Fibroblast of pulmonary artery (primary cell): ENCODE measurements at places on chromosomes 11 and 22.
A peak's percentile ranks its signal among the peaks of the same experiment; 100 is the strongest.

DNA sequence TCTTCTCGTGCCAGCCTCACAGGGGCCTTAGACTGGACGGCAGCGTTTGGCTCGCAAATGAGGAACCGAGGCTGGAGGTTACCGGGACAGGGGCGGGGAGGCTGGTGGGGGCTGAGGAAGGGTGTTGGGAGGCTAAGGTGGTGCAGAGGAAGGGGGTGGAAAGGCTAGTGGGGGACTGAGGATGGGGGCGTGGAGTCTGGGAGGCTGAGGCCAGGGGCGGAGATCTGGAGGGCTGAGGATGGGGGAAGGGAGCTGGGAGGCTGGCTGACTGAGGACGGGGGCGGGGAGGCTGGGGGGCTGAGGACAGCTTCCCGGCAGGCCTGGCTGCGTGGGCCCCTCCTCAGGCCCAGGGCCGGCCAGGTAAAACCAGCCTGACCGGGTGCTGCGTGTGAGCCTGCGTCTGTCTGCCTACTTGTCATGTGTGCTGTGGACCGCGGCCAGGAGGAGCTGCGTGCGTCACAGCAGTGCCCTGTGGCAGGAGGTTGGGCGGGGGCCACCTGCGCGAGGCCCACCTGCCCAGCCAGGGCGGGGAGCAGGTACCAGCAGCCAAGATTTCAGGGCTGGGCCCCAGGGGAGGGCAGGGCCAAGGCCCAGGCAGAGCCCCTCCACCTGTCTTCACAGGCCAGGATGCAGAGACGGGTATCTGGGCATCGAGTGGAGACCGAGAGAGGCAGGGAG lies 9.4 kb upstream of the PIM3 start:
- DNase-seq: no peak

DNA sequence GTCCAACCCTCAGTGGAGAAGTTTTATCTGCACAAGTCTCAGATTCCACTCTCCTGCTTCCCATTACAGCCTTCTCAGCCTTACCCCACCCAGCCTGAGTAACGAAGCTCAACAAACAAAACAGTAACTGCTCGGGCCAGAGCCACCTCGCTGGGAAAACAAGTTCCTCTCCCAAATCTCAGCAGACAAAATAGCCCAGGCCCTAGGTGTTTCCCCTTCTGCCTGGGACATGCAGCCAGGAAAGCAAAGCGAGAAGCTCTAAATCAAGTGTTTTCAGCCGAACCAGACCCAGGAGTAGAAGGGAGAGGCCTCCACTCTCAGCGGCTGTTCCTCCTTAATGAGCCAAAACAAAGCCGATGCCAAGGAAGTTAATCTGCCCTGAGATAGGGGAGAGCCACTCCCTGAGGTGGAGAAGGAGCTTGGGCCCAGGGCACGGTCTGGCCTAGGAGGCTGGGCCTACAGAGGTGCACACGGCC lies 44.0 kb downstream of the LIF start:
- peak; percentile 61 for DNase-seq

DNA sequence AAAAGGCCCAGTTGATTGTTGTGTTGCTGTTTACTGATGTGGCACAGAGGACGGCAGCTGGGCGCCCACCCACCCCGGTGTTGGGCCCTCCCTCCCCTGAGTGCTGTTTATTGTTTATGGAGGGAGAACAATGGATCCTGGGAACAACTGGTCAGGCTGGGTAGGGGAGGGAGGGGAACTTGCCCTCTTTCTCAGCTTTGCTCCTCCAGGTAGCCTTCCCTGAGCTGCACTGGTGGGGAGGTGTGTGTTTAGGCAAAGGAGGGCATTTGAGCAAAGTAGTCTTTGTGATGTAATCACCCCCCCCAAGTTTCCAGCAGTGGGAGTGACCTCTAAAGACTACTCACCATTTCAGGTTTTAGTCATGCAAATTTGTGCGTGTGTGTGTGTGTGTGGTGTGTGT lies 1035.3 kb downstream of the NTM start:
- DNase-seq: no peak

DNA sequence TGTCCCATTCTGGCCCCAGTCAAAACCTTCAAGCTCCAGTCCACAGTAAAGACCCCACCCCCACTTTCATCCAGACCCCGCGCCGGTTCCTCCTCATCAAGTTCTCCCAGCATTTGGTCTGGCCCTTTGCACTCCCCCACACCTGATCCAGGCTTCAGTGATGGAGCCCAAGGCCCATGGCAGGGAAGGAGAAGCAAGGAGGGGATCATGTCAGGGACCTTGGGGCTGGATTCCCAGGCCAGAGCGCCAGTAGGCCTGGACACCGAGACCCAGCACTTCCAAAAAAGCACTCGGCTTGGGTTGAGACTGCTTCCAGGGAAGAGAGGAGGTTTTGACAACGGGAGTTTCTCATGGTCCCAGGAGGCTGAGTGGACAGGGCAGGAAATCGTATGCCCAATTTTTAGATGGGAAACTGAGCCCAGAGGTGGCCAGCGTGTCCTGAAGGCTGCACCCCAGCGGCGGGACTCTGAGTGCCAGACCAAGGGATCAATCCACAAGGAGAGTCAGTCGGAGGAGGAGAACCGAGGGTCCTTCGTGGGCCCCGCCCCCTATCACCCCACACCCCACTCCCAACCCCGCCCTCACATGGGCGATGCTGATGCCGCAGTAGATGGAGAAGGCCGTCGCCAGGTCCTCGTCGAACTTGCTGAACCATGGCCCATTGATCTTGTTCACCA lies 90.5 kb downstream of the PDE2A start:
- no peak for DNase-seq

GRCh38 chr11:44622190-44622650 lies 56.8 kb downstream of the CD82 start:
- no peak for DNase-seq

DNA sequence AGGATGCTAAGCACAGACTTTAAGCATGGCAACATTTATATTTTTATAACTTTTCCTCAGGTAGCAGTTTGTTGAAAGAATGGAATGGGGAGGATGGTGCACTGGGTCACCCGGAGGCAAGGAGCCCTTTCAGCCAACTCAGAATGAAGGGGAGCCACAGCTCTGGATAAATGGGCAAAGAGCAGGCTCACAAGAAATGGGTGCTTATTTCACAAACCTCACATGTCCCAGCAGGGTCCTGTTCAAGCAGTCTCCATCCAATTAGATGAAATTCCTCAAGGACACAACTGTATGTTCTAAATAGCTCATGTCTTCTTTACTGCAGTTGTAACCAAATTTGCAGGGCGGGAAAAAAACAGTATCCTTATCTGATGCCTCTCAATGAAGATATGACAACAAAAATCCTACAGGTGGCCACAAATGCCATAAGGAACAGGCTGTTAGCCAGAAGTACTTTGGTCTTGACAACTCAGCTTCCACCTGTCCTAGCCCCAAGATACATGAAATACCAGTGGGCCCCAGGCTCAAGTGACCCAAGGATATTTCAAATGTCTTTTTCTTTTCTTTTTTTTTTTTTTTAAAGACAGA lies 48.2 kb downstream of the MAPK1 start:
- no peak for DNase-seq

- DNase-seq: no peak
Measured at GRCh38 chr22:32204040-32204855, 625 bp downstream of the RFPL2 start.

GRCh38 chr11:114799476-114799875 lies 121.1 kb downstream of the NXPE2 start:
- DNase-seq: no peak

- DNase-seq: no peak
Measured at GRCh38 chr11:16356761-16357393, 531 bp upstream of the SOX6 start.

DNA sequence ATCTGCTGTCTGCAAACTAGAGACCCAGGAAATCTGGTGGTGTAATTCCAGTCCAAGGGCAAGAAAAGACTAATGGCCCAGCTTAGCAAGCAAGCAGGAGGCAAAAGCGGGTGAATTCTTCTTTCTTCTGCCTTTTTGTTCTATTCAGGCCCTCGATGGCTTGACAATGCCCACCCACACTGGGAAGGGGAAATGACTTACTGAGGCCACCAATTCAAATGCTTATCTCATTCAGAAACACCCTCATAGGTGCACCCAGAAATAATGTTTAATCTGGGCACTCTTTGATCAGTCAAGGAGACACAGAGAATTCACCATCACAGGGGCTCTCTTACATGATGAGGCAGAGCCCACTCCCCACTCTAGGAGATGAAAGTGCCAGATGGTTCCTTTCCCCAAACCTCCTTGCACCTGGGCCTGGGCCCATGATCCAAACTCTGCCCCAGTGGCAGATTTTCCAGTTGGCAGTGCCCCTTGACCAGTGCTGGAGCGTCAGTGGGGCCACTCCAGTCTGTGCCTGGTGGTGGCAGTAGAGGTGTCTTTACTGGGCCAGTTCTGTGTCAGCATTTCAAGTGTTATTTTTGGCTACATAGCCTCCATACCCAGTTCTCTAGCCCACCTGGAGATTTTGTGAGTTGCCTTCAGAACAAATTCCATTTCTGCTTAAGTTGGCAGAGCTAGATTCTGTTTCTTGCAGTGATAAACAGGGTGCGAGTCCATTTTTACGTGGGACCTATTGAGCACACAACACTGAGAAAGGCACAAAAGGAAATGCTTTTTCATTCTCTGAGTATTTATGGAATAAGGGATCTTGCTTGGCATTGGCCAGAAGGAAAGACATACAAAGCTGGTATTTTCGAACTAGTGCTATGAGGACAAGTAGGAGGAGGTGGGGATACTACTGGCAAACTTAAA lies 7.5 kb downstream of the ELMOD1 start:
- DNase-seq: peak; percentile 14

- peak; percentile 6 for DNase-seq
Measured at GRCh38 chr11:99934008-99934407, 753.1 kb upstream of the ARHGAP42 start.

GRCh38 chr11:61258546-61258945 lies 17.6 kb downstream of the PGA5 start:
- DNase-seq: no peak

GRCh38 chr11:87063982-87064381 lies 26.2 kb downstream of the TMEM135 start:
- DNase-seq: peak; percentile 19

DNA sequence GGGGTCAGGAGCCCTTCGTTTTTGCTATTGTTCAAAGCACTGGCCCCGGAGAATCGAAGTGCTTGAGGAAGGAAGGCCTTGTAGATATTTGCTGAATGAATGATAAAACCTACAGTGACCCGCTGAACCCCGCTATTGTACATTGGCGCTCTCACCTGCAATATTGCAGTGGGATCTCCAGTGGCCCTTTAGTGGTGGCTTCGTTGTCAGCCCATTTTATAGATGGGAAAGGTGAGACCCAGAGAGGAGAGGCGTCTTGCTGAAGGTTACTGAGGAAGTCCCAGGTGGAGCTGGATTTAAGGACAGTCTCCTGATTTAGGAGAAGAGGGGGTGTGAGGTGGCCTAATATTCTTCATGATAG lies 1.2 kb downstream of the CDC42EP2 start:
- DNase-seq: no peak

DNA sequence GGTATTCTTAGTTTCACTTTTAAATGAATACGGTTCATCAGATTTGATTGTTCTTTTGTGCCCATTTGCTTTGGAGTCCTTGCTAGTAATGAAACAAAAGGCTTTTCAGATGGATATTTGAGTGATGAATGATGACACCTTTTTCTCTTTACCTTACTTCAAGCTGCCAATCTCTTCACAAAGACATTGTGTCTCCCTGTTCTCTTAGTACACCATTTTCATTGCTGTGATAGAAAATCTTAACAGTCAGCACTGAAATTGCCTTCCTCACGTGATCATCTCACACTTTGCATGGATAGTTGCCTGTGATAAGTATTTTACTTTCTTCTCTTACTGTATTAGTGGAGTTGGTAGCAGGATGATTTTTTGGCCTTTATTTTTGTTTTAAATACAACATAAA lies 396.6 kb downstream of the NELL1 start:
- DNase-seq: no peak

DNA sequence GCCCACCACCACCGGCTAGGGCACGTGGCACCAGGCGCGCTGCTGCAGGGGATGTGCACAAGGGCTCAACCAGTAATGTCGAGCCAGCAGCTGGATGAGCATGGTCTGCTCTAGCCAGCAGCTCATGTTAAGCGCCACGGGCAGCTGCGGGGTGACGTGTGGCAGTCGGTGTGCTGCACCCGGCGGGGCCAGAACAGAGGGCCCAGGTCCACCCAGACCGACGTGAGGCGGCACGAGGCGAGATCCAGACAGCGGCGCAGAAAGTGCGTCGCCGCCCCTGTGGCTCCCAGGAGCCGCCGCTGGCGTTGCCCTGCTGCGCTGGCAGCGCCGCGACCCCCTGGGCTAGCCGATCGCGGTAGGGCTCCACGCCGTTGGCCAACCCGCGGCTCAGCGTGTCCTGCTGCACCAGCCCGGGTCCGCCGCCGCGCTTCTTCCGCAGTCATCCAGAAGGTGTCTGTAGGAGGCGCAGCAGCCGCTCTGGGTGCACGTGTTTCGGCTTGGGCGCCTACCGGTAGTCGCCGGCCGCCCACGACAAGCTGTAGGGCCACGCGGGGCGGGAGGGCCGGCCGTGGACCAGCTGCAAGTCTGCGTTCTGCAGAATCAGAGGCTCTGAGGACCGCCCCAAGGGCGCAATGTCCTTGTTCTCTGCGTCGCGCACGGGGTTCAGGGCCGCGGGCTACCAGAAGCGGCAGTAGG lies 4.6 kb upstream of the GALR3 start:
- DNase-seq: peak; percentile 52

DNA sequence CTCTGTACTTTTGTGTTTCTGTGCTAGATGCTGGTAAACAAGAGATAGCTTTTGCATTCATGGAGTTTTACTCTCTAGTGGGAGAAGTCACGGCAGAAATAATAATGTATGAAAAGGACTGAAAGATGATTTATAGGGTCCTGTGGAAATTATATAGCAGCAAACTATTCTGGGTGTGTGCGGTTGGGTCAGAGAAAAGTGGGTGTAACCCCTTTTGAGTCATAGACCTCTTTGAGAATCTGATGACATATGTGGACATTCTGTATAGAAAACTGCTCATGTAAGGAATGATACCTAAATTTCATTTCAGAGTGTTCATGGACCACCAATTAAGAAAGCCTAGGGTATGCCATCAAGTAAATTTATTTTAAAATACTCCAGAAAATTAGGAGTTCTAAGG lies 54.4 kb downstream of the TMEM135 start:
- DNase-seq: peak; percentile 6

DNA sequence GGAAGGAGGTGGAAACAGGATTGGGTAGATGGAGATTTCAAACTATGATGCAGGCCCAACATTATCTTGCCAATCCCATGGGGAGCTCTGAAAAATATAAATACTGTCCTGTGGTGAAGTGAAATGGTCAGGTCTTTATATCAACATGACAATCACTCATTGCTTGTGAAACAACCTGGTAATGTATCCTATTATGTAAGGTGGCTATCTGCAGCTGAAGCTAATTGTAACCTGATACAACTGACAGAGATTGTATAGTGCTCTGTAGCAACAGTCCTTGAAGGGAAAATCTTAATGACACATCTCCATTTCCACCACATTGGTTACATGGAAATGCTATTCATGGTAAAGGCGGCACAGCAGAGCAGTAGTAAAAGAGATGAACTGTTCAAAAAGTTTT lies 20.7 kb upstream of the CHORDC1 start:
- DNase-seq: no peak
